Activated CD8-positive, alpha-beta memory T cell treated with anti-CD3 and anti-CD28 coated beads for 1 hour (primary cell): ENCODE measurements at places on chromosomes 3 and 15.

GRCh38 chr3:150830094-150830681 lies 67.2 kb upstream of the SIAH2 start:
- DNase-seq: no peak

- no peak for DNase-seq
These were observed 8.6 kb downstream of the AQP9 start for GRCh38 chr15:58146749-58147148.

GRCh38 chr15:66369773-66370651 lies 13.5 kb upstream of the TIPIN start:
- DNase-seq: no peak

- no peak for DNase-seq
These were observed 227.6 kb upstream of the BHLHE40 start for GRCh38 chr3:4751502-4752101.

- DNase-seq: no peak
These were observed 131.5 kb upstream of the KCNH8 start for GRCh38 chr3:19016851-19017250.

- DNase-seq: no peak
These were observed 322.9 kb upstream of the CTDSPL start for GRCh38 chr3:37538747-37539146.

DNA sequence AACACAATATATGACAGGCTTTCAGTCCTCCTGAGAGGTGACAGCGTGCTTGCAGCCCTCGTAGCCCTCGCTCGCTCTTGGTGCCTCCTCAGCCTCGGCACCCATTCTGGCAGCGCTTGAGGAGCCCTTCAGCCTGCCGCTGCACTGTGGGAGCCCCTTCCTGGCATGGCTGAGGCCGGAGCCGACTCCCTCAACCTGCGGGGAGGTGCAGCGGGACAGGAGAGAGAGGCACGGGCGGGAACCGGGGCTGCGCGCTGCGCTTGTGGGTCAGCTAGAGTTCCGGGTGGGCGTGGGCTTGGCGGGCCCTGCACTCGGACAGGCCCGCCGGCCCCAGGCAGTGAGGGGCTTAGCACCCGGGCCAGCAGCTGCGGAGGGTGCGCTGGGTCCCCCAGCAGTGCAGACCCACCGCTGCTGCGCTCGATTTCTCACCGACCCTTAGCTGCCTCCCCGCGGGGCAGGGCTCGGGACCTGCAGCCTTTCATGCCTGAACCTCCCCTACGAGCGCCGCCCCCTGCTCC lies 60.4 kb upstream of the HRH1 start:
- no peak for DNase-seq

DNA sequence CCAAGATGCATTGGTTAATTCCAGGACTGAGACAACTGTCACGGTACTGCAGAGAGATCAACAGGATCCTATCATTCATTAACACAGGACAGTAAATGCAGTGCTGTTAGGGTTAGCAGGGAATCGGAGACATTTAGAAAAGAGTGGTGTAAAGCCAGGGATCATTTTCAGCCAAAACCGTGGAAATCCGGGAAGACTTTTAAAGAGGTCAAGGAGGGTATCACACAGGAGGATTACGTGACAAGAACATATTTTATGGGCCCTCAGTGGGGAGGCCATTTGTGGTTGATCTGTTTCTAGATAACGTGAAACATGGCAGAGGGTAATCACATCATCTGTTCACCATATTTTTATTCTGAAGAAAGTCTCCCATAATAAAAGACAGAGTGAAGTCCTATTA lies 216.1 kb downstream of the PTPRG start:
- no peak for DNase-seq

GRCh38 chr3:129558081-129558771 lies 15.3 kb downstream of the H1-8 start:
- no peak for DNase-seq

GRCh38 chr3:102181175-102181920 lies 253.5 kb upstream of the ZPLD1 start:
- no peak for DNase-seq

- no peak for DNase-seq
These were observed 17.6 kb upstream of the PAQR9 start for GRCh38 chr3:142981108-142981507.

DNA sequence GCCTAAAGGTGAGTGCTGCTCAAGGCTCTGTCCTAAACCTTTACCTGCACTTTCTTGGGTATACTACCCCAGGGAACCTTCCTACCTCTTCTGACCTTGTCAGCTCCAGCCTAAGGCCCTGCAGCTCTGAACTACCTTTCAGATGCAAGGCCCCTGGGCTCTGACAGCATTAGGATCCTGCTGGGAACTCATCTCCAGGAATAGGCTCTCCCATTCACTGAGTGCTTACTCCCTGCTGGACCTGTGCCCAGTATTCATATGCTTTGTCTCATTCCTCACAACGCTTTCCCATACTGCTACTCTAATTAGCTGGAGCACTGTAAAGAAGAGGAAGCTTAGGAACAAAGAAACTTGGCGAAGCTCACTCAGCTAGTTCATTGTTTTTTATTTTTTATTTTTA lies 53.8 kb upstream of the RAB6B start:
- DNase-seq: no peak

DNA sequence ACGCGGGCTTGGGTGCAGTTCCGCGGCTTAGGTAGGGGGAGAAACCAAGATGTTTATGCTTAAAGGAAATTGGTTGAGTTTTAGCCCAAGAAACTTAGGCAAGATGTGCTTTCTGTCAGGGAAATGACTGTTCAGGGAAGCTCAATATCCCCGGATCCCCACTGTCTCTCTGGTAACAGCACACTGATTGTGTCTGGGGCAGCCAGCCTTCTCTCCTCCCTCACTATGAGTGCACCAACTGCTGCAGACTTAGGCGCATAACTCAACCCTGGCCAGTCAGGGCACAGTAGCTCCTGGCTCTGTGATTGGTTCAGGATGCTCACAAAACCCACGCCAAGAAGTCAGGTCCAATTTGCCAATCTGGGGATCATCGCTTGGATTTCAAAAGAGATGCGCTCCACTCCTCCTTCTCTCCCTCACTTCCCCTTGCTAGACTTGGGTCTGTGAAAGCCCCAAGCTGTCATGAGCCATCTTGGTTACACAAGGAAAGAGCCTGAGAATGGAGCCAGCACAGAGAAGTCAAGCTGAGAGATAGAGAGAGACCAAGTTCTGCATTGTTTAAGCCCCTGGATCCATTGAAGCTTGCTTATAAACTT lies 42.5 kb upstream of the CACNA2D3 start:
- no peak for DNase-seq
